GM18507 (cell line): ENCODE measurements at places on chromosomes 13 and 19.

DNA sequence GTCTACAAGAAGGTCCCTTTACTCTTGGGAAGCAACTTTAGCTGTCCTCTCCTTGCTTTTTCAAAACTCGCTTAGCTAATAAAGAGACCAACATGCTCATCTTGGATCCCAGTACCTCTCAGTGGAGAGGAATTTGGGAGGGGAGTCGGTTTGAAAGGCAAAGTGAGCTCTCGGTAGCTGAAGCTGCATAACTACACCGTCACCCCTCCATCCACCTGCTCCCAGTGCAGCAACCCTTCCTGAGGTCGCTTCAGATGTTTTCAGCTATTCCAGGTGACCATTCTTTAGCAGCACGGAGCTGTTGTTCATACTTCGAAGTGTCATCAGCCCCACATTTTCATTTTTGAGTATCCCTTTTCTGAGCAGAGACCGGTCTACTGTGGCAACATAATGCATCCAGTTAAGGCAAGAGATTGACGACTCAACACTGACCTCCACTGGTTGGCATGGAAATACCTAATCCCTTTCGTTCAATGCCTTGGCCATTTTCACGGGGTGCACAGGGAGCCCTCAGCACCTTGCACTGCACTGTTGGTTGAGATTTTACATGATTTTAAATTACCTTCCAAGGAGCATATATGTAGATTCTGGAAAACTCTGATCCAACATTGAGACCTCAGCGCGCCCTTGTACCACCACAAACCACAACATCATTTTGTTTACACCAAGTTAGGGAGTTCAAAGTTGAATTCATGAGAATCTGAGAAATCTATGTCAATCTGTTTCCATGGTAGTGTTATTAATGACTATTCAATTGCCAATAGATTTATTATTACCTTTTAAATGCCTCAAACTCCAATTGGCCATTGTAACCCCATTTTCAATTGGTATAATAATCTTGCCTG, 42.2 kb downstream of the DLEU7 start:
- peak; percentile 44 for DNase-seq

DNA sequence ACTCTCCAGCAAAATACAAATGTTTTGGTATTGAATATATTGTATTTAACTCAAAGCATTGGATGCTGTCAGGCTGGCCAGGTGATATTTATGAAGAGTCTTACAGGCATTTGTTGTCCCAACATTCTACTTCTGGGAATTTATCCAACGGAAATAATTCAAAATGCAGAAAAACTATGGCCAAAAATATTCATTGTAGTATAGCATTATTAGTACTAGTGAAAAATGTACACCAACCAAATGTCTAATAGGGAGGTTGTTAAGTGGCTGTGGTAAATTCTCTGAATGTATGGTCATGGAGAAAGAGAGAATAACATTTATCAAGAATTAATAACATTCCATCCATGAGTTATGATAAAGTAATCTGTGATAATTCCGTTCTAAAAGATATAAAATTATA, 38.6 kb upstream of the GAS6 start:
- no peak for DNase-seq

DNA sequence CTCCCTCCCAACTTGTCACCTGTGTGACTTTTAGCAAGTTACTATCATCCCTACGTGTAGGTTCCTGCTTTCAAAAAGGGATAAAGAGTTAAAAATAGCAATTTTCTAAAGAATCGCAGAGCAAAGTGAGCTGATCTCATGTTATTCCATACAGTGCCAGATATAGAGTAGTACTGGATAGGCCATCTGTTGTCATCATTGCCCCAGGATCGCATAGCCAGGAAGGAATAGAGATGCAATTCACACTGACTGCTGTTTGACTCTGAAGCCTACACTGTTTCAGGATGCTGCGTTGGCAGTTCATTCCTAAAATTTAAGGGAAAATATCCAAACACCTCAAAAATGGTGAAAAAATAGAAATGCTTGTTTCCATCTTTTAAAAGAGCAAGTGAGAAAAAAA, 138.9 kb downstream of the SHISA2 start:
- no peak for DNase-seq

DNA sequence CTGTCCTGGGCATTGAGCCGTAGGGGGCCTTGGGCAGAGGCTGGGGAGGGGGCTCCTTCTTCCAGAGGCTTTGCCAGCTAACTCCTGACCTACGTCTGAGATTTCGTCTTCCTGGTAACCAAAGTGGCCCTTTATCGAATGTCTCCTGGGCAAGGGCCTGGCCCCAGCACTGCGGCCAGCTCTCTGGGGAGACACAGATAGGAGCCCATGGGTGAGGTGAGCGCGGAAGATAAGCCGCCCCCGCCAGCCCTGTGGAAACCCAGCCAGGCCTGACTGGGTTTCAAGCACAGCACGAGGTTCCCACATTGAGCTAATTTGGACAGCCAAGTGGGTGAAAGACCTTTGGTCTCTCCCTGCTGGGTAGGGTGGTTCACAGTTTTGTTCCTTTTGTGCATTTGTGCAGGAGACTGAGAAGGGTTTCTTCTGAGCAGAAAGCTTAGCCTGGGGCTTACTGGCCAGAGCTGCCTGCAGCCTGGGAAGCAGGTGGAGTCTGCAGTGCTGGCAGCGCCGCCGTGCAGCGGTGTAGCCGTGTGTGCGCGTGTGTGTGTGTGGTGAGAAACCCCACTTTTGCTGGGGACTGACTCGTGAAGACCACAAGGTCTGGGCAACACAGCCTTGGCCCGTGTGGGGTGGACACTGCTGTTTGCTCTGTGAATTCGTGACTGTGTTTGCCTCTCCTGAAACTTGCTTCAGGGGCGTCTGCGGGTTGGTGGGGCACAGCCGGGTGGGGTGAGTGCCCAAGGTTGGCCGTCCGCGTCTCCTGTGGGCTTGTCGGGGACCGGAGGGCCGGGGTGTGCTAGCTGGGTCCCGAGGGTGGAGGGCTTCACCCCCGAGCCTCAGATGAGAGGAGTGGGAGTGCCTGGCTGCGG, 2.5 kb downstream of the BSG start:
- no peak for DNase-seq

GRCh38 chr13:25372284-25373081, 709 bp downstream of the ATP8A2 start:
- no peak for DNase-seq

DNA sequence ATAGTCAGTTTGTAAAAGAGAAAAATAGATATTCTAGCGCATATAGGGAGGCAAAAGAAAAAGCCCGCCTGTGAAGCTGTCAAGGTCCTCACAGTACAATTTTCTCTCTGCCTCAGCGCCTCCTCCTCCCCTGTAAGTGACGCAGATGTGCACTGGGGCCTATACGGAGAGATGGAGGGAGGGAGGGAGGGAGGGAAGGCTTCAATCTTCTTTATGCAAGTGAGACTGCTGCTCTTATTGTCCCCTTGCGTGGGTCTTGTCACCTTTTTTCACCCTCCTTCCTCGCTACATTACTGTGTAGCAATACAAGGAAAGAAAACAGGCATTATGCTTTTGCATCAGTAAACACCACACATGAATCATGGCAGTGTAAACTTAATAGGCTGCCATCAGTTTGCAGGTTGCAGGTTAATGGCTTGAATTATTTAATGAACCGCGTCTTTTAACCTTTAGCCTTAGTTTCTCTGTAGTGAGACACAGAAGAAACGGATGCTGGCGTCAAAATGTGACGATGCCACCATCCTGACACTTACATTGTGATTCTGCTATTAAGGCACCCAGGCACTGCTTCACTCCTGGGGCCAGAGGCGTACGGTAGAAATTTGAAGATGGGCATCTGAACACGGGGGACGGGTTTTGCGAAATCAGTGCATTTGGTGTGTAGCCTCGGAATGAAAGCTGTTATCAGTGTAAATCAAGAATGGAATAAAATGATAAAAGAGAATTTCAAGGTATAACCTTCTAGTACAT, at the start of gene KLHL1:
Gene KLHL1 (minus strand): TSS at position 97 of the 750 bp plus-strand sequence. CDS start 753 bp downstream, outside the sequence.
- DNase-seq = no peak

DNA sequence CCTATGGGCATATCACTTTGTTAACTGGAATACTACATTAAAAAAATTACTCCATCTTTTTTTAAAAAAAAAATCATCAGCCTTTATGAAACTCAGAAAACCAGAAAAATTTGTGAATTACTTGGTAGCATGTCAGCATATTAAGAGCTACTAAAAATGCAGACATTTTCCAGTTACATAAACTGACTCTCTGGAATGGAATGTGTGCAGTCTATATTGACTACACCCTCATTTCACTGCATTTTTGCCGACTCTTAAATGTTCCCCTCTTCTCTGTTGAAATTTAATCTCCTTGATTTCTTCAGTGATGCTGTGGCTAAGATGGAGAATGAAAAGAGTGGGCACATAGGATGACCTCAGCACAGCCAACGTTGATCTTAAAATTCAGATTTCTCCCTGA, 393.8 kb downstream of the ITGBL1 start:
- DNase-seq = no peak

DNA sequence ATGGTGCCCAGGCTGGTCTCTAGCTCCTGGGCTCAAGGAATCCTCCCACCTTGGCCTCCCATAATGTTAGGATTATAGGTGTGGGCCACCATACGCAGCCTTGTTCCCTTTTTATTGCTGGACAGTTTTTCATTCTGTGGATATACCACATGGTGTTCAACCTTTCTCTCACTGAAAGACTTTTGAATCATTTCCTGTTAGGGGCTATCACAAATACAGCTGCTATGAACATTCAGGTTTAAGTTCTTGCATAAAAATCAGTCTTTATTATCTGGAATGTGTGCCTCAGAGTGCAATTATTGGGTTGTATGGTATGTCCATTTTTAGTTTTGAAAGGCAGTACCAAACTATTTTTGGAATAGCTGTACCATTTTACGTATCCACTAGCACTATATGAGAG, 647.2 kb downstream of the LIG4 start:
- no peak for DNase-seq

- no peak for DNase-seq
Observed at GRCh38 chr19:35149463-35149862, 5.1 kb upstream of the FXYD5 start.

- no peak for DNase-seq
Observed at GRCh38 chr13:61170856-61171255, 244.8 kb downstream of the PCDH20 start.

GRCh38 chr13:45119469-45119990, 780 bp upstream of the GTF2F2 start:
- DNase-seq = no peak

GRCh38 chr13:75558145-75558840, 8.7 kb downstream of the UCHL3 start:
- no peak for DNase-seq

GRCh38 chr13:88369866-88370265, 698.7 kb downstream of the SLITRK5 start:
- no peak for DNase-seq

DNA sequence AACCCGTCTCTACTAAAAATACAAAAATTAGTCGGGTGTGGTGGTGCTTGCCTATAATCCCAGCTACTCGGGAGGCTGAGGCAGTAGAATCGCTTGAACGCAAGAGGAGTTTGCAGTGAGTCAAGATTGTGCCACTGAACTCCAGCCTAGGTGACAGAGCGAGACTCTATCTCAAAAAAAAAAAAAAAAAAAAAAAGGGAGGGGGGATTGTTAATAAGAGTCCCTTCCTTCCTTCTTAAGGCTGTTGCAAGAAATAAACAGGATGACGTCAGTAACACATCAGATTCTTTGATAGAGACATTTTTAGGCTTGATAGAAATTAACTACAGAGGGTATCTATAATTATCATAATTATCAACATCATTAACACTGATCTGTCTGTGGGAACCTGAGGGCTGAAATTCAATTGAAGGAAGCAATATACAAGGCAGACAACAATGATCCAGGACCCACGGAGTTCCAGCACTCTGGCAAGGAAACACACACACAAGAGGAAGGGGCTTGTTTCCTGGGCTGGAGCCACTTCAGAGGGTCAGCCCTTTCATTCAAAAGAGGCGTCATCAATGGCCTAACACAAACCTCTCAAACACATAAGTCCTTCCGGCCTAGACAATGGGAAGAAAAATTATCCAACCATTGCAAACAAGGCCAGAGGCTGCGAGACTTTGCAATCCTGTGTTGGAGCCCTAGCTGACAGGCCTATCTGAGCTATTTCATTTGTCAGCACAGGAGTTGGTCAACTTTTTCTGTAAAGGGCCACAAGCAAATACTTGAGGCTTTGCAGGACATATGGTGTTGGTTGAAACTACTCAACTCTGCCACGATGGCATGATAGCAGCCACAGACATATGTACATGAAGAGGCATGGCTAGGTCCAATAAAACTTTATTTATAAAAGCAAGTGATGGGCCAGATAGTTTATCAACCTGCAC, 105.2 kb downstream of the INSR start:
- DNase-seq = no peak

- DNase-seq = no peak
Observed at GRCh38 chr13:109712124-109712722, 74.2 kb downstream of the IRS2 start.

DNA sequence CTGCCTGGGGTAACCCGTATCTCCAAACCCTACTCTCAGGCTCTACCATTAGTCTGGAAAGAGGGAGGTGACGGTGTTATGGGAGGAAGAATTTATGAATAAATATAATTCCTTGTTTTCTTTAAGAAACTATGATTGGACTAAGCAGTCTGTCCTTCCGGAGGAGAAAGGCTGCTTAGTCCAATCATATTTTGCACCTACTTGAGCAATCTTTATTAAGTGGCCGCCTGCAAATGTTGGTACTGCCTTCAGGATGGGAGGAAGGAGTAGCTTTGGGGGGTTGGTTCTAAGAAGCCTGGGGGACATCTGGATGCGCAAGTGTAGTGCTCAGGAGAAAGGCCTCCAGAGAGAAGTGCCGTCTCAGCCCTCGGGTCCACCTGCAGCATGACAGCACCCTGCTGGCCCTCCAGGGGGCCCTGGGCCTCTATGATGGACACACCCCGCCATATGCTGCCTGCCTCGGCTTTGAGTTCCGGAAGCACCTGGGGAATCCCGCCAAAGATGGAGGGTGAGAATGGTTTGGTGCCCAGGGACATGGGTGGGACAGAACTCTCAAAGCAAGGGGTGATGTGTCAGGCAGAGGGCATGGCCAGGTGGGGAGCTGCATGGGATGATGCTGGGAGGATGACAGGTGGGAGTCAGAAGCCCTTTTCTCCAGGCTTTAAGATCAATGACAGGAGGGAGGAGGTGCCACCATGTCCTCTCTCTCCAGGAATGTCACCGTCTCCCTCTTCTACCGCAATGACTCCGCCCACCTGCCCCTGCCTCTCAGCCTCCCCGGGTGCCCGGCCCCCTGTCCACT, 4.1 kb downstream of the ACP4 start:
- DNase-seq = peak; percentile 45

DNA sequence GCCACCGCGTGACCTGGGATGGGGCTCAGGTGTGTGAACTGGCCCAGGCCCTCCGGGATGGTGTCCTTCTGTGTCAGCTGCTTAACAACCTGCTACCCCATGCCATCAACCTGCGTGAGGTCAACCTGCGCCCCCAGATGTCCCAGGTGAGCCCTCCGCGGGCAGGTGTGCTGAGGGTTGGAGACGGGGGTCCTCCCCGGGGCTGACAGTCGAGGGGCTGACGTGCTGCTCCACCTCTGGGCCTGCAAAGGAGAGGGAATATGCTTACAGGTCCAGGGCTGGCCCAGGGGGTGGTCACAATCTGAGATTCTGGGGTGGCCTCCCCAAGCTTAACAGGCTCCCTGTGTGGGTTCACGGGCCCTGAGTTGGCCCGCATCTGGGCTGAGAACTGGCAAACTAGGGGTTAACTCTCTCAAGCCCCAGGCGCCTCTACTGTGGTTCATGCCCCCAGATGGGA, 386 bp downstream of the VAV1 start:
- DNase-seq = no peak

- DNase-seq = no peak
Observed at GRCh38 chr19:54418930-54419800, 3.9 kb downstream of the TTYH1 start.

GRCh38 chr13:36133950-36134626, 2.9 kb upstream of the DCLK1 start:
- no peak for DNase-seq
